ENCODE measurements at places on chromosomes 3 and 15. TPM values are rescaled to one million over a fixed set of nuclear protein-coding genes. Genes with fewer than 3 reads are reported as not detected.
A peak's percentile ranks its signal among the peaks of the same experiment; 100 is the strongest.

GRCh38 chr3:48599077-48599501, 4.0 kb upstream of the COL7A1 start:
- H3K27me3 ChIP-seq = peaks cover 24% of the 10 kb centered on the region
- H3K4me1 ChIP-seq = no peaks in the 10 kb centered on the region
- DNase-seq = no peak
- H3K27ac ChIP-seq = peak overlapping the region; percentile 74
- H3K36me3 ChIP-seq = peaks cover 67% of the 10 kb centered on the region

Gene LAMB2
- total RNA-seq = 24.9 TPM

- H3K27me3 ChIP-seq = peaks cover 2% of the 10 kb centered on the region
- DNase-seq = no peak
- no peaks in the 10 kb centered on the region for H3K36me3 ChIP-seq
- no peak overlapping the region for H3K27ac ChIP-seq
Measured at GRCh38 chr15:89823836-89824606, 9.4 kb upstream of the ANPEP start.

Gene ARGFX
- total RNA-seq = not detected

GRCh38 chr3:52517796-52518722, 15.6 kb downstream of the NT5DC2 start:
- H3K27ac ChIP-seq = no peak overlapping the region
- H3K4me1 ChIP-seq = no peaks in the 10 kb centered on the region
- DNase-seq = no peak
- H3K27me3 ChIP-seq = no peaks in the 10 kb centered on the region
- H3K36me3 ChIP-seq = no peaks in the 10 kb centered on the region
- H3K4me3 ChIP-seq = no peak overlapping the region

DNA sequence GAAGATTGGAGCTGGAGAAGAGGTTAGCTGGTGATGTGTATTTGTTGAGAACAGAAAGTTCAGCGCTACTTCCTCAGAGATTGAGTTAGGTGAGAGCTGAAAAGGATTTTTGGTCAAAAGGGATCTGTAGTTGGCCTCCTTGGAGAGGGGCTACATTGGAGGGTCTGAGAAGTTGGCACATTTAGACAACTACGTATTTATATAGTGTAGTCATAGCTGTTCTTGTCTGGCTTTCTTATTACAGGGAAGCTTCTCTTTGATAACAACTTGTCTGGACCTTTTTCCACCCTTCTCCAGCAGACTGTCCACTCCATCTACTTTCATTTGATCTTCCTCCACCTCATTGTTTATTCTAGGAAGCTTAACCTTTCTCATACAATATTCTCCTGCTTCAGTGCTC, 43.7 kb downstream of the KAT2B start:
- no peak overlapping the region for H3K4me3 ChIP-seq
- no peaks in the 10 kb centered on the region for H3K4me1 ChIP-seq
- H3K27ac ChIP-seq = no peak overlapping the region
- H3K36me3 ChIP-seq = peaks cover 9% of the 10 kb centered on the region

Gene FOXB1
- 0.05 TPM for total RNA-seq
